Esophagus mucosa (tissue), 1 donor: ENCODE measurements at places on chromosomes 12 and 14.

DNA sequence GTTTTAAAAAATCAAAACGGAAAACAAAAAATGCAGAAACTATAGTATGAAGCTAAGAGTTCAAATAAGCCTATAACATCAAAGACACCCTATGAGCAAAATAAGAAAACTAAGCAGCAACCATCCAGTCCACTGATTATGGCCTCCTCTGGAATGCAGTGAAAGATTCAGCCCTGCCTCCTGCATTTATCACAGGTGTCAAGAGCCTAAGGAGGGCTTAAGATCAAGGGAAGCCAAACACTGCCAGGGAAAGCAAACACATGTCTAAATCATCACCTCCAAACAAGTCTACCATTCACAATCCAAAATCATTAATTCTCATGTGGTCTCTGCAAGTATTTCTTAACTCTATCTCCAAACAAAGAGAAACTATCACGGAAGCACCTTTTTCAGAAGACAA lies 28.4 kb downstream of the SARNP start:
- ATAC-seq = no peak

DNA sequence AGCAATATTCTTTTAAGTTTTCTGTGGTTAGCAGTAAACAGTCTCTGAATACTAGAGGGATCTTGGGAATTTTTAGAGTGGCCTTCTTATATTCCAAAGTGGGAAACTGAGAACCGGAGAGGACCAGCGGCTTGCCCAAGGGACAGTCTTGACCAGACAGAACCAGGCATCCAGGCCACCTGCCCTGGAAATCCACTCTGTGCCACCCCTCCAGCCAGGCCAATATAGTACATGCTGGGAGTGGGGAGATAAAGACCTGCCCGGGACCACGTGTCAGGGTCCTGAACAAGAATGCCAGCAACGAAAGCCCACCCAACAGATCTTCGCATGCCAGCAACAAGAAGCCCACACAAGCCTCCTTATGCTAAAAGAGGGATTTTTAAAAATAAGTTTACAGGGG lies 49.4 kb upstream of the RIN3 start:
- no peak for ATAC-seq

DNA sequence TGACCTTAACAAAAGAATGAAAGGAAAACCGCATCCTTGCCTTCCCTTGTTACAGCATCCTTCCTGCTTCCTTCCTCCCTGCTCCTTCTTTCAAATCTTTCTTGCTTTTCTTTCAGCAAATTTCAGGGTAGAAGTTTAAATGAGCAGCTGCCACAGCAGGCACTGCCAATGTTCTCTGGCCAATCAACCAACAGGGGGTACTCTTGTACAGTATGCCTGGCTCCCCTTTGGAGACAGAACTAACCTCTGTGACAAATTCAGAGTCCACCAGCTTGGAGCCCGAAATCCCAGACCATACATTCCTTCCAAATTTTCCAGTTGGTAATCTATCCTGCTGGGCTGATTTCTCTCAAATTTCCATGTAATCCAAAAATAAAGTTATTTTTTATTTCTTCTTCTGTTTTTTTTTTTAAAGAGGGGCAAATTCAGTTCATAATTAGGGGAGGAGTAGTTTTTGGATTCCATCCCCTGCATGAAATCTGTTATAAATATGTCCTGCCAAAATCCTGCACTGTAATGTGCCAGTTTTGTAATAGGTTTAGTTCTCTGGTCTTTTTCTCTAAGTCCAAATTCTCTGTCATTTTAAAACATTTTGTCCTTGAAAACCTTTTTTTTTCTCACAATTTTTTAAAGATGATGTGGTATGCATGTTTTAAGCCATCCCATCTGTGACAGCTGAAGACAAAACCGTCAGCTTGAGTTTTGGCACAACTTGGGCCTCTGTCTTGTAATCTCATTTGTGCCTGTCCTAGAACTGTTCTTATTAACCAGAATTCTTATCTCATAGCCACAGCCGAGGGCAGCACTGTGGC lies 610.0 kb upstream of the LMO3 start:
- ATAC-seq = no peak

- ATAC-seq = peak; percentile 77
Observed at GRCh38 chr12:15700595-15700994, 88.6 kb downstream of the EPS8 start.

DNA sequence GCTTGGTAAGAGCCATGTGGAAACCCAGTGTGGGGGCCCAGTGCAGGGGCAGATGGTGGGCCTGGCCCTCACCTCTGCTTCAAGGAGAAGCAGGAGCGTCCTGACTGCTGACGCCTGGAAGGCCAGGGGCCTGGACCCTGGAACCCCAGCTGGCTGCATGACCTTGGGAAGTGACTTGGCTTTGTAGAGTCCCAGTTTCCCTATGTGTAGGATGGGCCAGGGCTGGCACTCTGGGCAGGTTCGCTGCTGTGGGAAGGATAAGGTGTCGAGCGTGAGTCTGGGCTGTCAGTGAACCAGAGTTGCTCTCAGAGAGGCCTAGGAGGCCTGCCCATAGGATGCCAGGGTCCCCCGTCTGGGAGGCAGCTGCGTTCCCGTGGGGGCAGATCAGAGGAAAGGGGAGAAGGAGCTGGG lies 43.2 kb downstream of the TRAFD1 start:
- no peak for ATAC-seq

GRCh38 chr12:71449373-71450070 lies 9.9 kb downstream of the LGR5 start:
- no peak for ATAC-seq

GRCh38 chr14:94655169-94655710 lies 43.0 kb downstream of the SERPINA3 start:
- ATAC-seq = no peak

DNA sequence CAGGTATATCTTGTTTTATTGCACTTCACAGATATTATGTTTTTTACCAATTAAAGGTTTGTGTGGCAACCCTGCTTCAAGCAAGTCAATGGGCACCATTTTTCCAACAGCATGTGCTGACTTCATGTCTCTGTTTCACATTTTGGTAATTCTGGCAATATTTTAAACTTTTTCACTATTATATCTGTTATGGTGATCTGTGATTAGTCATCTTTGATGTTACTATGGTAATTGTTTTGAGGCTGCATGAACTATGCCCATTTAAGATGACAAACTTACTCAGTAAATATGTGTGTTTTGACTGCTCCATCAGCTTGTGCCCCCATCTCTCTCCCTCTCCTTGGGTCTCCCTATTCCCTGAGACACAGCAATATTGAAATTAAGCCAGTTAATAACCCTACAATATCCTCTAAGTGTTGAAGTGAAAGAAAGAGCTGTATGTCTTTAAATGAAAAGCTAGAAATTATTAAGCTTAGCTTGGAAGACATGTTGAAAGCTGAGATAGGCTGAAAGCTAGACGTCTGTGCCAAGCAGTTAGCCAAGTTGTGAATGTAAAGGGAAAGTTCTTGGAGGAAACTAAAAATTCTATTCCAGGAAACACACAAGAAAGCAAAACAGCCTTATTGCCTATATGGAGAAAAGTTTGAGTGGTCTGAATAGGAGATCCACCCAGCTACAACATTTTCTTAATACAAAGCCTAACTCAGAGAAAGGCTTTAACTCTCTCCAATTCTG lies 365.1 kb downstream of the ATP23 start:
- no peak for ATAC-seq

- no peak for ATAC-seq
Observed at GRCh38 chr12:16685107-16685506, 79.1 kb upstream of the LMO3 start.

GRCh38 chr14:80260645-80261044 lies 49.3 kb upstream of the DIO2 start:
- no peak for ATAC-seq
